ENCODE measurements at places on chromosomes 3 and 15.

- no peak for DNase-seq
Observed at GRCh38 chr3:197085137-197085536, 55.5 kb upstream of the MELTF start.

DNA sequence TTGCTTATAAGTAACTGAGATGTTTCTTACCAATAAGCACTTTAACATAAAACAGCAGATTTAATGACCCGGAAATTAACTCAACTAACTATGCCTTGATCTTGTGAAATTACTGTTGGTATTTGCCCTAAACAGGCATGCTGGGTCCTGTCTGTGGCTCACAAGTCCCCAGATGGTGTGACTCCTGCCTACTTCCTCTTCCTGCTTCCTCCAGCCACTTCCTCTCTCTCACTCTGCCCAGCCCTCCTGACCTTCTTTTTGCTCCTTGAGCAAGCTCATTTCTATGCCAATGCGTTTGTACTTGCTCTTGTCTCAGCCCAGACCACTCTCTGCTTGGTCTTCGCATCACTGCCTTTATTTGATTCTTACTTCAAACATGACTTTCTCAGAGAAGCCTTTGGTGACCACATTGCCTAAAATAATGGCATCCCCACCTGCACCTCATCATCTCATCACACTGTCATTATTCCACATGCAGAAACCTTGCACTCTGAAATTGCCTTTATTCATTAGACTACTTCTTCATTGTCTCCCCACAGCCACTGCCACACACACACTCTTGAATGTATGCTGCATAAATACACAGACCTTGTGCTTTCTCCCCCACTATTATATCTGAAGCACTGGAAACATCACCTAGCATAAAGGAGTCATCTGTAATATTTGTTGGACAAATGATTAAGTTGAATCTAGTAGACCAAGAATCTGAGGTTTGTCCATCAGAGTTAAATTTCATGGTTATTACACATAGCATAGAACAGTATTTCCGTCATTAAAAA lies 256.3 kb upstream of the SEMA6D start:
- DNase-seq: no peak

- DNase-seq: peak; percentile 20
Observed at GRCh38 chr15:37045859-37046740, 54.2 kb downstream of the MEIS2 start.

DNA sequence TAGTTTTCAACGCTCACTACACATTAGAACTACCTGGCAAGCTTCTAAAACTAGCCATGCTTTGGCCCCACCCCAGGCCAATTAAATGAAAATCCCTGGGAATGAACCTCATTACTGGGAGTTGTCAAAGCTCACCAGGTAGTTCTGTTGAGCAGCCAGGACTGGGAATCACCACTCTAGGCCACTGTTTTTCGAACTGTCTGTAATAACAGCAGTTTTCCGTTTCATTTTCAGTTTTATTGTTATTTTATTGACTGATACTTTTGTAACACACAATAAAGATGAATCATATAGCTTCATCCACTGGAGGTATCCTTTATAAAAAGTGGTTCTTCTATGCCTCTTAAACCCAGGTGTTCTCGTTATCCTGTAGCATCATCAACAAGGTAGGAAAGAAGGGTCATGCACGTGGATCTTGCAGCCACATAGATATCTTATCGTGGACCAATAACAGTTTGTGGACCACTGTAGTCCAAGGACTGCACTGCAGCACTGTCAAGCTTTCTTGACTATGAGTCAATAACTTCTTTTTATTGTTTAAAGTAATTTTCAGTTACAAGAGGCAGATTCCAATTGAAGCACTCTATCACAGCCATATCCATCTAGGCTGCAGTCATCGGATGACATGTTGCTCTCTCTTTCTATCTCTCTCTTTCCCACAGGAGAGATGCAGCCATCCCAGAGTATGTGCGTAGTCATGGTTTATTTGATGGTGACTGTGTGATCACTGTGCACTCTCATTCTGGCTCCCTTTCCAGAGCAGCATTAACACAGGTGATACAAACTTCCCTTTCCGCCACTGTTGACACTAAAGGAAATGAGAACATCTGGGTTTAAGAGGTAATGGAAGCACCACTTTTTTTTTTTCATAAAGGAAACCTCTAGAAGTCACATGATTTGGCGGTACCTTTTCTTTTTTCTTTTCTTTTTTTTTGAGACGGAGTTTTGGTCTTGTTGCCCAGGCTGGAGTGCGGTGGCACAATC lies 39.0 kb upstream of the BLM start:
- DNase-seq: no peak

DNA sequence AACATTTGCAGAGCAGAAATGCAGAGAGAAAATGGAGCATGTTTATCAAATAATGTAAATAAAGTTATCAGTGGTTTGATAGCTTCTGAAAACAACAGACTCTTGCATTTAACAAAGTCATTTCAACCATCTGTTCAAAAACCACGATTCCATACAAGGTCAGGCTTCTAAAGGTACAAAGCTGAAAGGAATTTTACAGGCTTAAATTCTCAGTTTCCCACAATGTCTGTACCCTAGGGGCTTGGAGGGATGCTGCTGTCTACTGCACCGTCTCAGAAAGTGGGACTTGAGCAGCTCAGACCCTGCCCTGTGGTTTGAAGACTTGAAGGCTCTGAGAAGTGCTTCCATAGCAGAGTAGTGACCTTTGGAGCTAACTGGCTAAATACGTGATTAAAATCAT lies 30.4 kb upstream of the TM4SF1 start:
- no peak for DNase-seq

DNA sequence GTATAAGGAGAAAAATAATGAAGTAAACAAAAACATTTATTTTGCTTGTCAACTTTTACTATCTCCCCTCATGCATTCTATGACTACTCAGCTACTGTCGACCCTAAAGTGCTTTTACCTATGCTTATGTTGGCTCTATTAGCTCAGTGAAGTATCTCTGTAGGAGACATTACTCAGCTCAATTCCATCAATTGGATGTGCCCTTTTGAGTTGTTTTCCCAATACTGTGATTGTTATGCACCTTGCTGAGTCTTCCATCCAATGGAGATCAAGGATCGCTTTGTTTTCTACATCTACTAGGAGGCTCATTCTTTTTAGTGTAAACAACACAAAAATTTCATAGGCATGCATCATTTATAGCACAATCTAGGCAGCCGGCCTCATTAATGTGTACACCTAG lies 403.8 kb upstream of the ARL6 start:
- no peak for DNase-seq

- DNase-seq: no peak
Observed at GRCh38 chr15:51234176-51234927, 104.0 kb downstream of the CYP19A1 start.

DNA sequence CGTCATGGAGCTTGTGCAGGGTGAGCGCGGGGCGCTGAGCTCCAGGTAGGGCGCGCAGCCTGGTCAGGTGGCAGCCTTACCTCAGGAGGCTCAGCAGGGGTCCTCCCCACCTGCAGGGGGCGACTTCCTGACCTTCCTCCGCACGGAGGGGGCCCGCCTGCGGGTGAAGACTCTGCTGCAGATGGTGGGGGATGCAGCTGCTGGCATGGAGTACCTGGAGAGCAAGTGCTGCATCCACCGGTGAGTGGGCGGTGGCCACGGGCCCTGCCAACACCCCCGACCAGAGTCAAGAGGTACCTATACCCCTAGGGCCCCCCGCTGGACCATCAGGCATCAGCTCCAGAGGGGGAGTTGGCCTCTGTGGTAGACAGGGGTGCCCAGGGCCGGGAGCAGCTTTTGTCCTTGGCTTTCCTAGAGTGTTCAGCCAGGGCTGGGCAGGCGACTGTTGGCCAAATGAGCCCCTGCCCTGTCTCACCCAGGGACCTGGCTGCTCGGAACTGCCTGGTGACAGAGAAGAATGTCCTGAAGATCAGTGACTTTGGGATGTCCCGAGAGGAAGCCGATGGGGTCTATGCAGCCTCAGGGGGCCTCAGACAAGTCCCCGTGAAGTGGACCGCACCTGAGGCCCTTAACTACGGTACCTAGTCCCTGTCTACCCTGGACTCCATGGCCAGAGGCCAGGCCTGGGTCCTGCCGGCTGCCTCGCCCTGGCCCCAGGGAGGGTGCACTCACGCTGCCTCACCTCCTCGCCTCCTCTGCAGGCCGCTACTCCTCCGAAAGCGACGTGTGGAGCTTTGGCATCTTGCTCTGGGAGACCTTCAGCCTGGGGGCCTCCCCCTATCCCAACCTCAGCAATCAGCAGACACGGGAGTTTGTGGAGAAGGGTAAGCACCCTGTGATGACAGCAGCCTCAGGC lies 9.1 kb downstream of the FES start:
- no peak for DNase-seq

DNA sequence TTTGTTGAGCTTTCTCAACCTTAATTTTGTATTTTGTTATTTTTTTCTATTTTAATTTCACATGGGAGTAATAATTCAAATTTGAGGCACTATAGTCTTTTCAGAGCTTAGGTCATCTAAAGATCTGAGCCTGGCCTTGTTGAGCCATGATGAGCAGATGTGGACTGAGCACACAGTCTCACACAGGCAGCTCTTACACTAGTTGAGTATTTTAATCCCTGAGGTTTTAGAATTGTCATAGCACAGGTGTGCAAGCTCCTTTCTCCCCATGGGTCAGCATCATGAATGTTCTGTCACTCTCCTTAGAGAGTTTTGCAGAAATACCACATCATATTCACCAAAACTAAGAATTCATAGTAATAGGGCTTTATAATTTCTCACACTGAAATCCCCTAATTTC lies 4.9 kb downstream of the ZBTB38 start:
- DNase-seq: no peak

DNA sequence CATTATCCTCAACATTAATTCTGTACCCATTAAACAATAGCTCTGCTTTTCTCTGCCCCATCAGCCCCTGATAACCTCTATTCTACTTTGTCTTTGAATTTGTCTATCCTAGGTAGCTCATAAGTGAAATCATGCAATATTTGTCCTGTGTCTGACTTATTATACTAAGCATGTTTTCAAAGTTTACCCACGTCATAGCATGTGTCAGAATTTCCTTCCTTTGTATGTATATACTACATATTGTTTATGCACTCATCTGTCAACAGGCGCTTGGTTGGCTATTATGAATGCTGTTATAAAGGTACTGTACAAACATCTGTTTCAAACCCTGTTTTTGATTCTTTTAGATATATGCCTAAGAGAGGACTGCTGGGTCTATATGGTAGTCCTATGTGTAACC lies 18.2 kb downstream of the CSNK1G1 start:
- no peak for DNase-seq

DNA sequence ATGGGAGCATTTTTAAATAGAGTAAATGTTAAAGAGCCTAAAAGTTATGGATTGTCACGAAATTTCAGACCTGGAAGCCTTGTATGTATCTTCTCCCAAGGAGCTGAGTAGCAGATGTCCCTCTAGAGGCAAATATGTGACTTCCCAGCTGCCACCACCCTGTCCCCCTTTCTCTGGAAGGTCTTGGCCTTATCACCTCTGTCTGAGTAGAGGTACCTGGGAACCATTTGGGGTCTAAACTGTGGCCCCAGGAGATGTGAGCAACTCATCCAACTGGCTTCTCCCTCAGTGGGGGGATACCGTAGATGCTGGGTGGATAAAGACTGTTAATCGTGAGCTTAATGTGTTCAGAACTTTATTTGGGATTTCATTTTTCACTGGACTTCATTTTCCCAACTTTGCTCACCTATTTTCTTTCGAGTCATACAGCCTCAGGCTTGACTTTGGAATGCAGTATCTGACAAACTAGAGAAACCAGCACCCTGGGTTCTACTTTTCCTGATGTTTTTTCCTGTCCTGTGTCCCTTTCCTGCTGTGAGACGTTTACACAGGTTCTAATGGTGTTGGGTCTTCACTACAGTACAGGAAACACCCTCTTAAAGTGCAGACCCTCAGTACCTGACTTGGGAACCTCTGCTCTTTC lies 53.3 kb upstream of the CCR4 start:
- DNase-seq: no peak

DNA sequence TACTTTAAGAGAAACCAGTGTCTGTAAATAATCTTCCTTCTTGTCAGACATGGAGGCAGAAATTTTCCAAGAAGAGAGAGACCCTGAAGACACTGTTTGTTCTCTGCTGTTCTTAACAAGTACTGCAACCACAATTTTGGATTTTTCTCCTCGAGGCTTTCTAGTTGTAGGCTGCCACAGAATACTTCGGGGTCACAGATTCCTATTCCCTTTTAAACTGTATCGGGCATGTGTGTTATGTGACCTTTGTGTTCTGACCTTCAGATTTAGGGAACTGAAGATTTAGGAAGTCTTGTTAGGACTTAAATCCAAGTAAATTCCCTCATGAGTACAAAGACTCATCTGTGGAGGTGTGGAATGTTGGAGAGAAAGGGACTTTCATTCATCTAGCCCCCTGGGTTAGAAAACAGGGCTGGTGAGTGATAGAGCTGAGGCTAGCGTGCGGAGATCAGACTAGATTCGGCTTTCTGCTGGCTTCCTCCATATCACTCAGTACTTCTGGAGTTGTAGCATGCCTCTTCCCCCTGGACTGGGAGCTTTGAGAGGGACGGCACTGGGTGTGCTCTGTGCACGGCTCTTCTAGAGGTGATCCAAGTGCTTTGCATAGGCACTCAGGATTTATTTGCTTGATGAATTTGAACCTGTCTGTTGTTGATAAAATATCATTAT lies 237.0 kb downstream of the LPP start:
- no peak for DNase-seq

- DNase-seq: no peak
Observed at GRCh38 chr3:149667576-149667975, 9.8 kb upstream of the WWTR1 start.

- no peak for DNase-seq
Observed at GRCh38 chr3:58989163-58989562, 60.7 kb downstream of the CFAP20DC start.

GRCh38 chr3:12807601-12808359 lies 11.3 kb downstream of the CAND2 start:
- DNase-seq: no peak

GRCh38 chr3:70914862-70915261 lies 602.4 kb upstream of the MDFIC2 start:
- DNase-seq: no peak

DNA sequence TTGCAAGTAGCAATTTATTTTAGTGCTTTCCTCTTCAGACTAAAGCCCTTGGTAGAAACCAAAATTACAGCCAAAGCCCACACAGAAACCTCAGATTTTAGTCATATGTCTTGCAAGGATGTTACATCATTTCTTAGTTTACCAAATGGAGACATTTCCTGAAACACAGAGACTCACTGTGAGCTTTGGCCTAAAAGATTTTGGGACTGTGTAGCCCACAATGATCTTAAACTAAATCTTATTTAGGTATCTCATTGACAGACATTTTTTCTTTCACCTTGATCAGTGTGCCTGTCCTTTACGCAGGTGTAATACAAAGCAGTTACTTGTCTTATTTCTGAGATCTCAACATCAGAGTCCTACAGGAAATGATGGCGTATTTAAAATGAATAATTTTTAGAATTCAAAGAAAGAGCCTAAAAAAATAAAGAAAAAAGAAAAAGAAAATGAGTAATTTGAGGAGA lies 27.8 kb upstream of the AP4E1 start:
- no peak for DNase-seq

Measured in HuH-7 (cell line).